Left renal cortex interstitium (tissue), 4 donors: ENCODE measurements at places on chromosomes 13 and 19. TPM values are rescaled to one million over a fixed set of nuclear protein-coding genes. Genes with fewer than 3 reads are reported as not detected.

Gene NDUFA7
- 48.3 TPM for polyA plus RNA-seq

GRCh38 chr13:44011036-44011435, 131.3 kb downstream of the LACC1 start:
- no peak for DNase-seq

DNA sequence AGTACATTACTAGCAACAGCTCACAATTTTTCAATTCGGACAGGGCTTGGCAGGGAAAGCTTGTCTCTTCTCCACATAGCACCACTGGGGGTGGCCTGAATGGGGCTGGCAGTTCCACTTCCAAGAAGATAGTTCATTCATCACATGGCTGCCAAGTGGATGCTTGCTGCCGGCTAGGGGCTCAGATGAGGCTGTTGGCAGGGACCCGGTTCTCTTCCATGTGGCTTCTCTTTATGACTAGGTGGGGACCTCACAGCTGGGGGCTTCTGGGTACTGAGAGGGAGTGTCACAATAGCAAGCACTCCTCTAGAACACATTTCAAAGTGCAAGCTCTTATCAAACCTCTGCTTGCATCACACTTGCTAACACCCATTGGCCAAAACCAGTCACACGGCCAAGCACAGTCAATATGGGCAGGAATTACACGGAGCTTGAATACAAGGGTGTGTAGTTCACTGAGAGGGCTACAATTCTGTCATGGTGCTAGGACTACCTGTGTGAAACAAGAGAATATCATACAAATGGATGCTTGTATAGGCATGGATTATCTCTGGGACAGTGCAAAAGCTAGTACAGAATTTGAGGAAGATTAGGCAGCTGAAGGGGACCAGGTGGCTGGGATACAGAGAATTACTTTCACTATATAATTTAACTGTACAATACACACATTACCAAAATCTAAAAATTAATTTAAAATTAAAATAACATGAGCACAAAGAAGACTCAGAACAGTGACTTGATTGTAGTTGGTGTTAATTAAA, 32.3 kb downstream of the ATP7B start:
- DNase-seq = no peak

Gene ZNF208
- polyA plus RNA-seq = 17.3 TPM

- DNase-seq = no peak
Measured at GRCh38 chr13:55528434-55528833, 1612.3 kb upstream of the PRR20A start.

Gene CAPN12
- polyA plus RNA-seq = 10.0 TPM

GRCh38 chr13:77067519-77067918, 40.6 kb upstream of the FBXL3 start:
- DNase-seq = no peak

Gene F7
- 1.8 TPM for polyA plus RNA-seq

GRCh38 chr19:39401070-39401548, 5.5 kb upstream of the ZFP36 start:
- no peak for DNase-seq

GRCh38 chr19:52658595-52658994, 20.4 kb upstream of the ZNF83 start:
- no peak for DNase-seq

Gene ZNF491
- polyA plus RNA-seq = 3.4 TPM

GRCh38 chr19:49588365-49589122, 2.4 kb upstream of the PRR12 start:
- DNase-seq = no peak

GRCh38 chr19:14654786-14655560, 19.7 kb downstream of the ADGRE3 start:
- no peak for DNase-seq

DNA sequence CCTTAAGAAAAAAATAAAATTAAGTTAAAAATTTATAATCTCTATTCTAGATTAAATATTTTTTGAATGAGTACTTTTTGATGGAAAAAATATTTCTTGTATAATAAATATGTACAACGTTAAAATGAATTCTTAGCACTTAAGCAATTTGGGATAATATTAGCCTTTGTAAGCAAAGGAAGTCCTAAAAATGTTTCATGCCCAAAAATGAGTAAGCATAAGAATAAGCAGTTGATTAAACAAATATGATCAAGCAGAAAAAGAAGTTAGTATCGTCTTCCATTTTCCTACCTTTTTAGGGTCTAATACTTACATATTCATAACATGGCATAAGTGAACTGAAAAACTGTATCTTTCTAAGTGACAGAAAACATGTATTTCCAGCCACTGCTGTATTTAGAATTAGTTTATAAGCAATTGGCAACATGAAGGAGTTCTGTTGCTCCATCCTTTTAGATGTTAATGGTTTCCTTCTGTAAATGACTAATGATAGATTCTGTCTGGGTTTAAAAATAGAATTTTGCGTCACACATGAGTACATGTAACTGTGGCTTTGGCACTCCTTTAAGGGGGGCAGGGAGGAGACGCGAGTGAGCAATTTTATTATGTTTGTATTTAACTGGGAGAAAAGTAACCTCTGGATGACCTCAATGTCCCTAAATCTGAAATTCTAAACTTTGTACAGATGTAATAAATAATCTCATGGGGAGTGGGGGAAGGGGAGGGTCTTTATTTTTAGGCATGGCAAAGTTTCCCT, 237.4 kb downstream of the RGCC start:
- DNase-seq = peak; percentile 75

DNA sequence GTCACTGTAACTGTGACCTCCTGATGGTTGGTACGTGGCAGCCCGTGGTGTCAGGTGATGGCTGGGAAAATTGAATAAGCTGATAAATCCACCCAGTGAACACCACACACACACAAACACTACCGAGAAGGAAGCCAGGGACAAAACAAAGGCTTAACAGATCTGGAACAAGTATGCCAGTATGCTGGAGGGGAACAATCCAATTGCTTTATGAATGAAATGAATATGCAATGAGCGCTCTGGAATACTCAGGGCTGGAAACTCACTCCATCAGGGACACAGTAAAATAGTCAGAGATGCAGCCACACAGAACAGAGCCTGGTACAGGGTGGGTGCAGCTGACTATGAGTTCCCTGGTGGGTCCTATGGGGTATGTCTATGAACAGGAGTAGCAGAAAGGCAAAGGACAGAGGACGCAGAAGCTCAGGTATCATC, 16.7 kb downstream of the TMTC4 start:
- no peak for DNase-seq

DNA sequence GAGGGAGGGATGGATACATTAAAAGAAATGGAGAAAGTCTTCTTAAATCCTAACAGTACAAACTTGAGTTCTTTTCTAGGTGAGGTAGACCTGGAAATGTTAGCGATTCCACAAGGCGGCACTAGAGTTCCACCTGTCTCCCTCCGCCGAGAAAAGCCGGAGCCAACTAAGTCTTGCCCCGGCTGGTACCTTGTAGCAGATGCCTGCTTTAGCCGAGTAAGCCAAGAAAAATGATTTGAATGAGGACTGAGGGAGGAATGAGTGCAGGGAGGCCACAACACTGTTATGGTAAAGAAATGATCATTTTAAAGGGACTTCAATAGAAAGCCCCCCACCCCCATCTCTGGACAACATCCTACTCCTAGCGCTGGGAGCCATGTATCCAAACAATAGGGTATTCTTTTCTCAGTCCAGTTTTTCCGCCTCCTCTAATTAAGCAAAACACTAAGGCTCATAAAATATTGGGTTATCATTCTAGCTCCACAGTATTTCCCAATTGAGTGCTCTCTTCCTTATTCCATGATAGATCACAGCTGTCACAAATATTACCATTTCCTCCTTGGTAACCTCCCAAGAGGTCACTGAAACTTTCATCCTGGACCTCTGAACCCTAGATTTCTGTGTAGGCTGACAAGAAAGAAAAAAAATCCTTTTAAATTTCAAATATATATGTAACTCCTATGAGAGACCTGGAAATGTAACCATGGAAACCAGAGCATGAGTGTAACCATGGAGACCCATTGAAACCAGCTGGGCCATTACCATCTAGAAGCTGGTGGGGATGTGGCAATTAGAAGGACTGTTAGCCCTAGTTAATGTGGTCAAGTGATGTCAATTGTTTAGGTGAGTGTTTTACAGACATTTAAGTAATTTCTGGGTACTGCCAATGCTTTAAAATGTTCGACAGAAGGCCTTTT, 58.3 kb downstream of the GPALPP1 start:
- peak; percentile 56 for DNase-seq

- DNase-seq = no peak
Measured at GRCh38 chr13:42907745-42908144, 84.3 kb downstream of the EPSTI1 start.
